ENCODE measurements at places on chromosomes 13 and 19.

- no peak for DNase-seq
Measured at GRCh38 chr19:56312787-56313657, 1.6 kb downstream of the ZSCAN5A start.

DNA sequence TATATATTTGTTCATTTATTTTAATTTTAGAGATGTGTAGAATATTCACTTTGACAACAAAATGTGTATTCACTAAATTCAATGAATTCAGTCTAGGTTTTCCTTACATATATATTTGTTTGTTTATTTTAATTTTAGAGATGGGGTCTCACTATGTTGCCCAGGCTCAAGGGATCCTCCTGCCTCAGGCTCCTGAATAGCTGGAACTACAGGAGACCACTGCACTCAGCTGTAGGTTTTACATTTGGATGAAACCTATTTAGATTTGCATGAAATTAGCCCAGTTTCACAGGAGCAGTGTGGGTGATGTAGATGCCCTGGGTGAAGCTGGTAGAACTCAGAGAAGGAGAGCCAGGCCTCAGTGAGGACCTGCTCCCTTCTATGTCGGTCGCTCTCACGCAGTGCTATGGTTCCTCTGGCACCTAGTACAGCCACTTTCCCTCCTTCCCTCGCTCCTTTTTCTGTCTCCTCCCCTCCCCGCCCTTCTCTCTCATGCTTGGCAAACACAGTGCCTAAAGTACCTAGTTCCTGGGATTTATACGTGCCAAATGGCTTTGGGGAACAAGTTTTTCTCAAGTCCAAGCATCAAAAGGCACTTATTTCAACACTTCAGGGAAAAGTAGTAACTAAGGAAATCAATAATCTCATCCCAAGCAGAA lies 14.7 kb upstream of the HMGB1 start:
- DNase-seq = no peak

DNA sequence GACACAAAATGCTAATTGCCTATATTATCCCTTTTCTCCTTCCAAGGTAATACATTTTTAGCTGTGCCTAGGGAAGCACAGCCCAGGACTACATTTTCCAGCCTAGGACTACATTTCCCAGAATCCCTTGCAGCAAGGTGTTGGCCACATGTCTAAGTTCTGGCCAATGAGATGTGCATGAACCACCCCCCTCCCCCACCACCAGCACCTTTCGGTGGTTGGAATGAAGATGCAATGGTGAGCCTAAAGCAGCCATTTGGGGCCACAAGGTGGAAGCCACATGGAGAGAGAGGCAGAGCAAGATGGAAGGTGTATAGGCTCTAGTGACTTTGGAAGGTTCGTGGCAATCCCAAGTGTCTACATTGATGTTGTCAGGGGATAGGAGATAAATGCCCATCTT lies 16.2 kb downstream of the UNC13A start:
- peak; percentile 66 for DNase-seq

GRCh38 chr13:110443622-110444225 lies 117.8 kb downstream of the RAB20 start:
- DNase-seq = no peak

DNA sequence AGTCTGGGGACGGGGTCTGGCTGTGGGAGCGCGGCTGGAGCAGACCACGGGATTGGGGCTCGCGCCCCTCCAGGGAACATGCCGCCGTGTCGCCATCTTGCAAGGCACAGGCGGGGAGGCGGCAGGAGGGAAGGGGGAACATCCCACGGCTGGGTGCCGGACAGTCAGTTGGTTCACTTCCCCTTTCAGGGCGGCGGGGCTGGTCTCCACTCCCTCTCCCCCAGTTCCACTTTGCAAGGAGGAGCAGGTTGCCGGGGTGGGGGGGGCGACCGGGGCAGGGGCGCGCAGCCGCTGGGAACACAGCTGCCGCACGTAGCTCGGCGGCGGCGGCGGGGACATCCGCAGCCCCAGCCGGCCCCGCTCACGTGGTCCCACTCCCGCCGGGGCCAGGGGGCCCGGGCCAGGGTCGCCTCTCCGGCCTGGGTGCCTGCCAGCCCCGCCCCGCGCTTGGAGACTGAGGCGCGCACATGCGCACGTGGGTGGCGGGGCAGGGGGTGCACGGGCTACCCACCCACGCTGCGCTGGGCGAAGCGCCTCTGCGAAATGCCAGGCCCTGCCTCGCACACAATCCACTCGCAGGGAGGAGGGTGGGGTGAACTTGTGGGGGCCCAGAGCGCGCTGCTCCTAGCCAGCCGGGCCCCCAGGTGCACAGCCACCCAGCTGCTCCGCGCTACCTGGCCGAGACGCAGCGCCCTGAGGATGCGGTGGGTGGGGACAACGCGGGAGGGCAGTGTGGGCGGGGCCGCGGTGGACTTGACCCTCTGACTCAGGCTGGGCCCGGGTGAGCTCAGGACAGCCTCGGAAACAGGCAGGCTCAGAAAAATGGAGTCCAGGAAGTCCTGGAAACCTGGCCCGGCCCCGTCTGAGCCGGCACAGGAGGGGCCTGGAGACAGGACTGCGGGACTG lies 6.4 kb downstream of the KLF16 start:
- peak; percentile 65 for DNase-seq

DNA sequence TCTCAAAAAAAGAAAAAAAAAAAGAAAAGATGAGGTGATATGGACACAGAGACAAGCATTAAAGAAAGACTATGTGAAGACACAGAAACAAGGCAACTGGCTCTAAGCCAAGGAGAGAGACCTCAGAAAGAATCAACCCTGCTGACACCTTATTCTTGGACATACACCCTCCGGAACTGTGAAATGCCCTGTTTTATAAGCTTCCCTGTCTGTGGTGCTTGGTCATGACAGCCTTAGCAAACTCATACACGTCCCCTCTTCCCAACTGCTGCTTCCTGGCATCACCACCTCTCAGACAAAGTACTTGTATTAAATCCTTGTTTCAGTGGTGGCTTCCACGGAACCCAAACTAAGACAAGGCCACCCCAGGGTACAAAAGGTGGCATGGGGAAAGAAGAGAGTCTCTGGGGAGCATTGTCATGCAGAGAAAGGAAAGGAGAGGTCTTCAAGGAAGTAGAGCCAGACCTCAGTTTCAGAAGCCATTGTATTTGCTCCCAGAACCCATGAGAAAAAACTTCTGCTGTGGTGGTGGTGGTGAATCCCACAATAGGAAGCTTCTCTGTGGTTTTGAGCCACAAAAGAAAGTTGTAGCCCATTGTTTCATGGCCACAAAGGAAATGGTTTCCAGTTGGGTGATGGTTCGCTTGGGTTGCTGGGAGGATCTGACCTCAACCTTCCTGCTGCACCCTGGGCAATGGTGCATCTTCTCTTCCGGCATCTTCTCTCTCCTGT lies 16.3 kb upstream of the TSPAN16 start:
- DNase-seq = no peak

DNA sequence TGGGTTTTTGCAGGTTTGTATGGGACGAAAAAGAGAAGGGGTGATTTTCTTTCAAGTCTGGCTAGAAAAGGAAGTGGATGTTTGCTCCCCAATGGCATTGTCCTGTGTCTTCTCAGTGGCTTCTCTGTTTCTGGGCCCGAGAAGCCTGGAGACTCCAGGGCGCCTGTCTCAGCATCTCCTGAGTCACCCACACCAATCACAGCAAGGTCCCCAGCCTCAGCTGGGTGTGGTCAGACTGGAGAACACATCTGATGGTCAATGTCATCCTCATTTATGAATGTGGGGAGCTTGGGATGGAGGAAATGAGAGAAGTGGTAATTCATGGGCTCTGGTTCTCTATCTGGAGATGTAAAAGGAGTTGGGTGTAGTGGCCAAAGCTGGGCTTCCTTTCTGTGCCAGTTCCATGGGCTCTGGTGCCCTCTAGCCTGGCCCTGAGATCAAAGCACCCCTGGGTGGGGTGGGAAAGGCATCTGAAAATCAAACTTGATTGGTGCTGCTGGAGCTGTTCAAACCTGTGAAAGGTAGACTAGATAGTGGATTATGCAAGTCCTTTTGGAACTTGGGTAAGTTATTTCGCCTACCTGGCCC lies 13.4 kb downstream of the RASL11A start:
- no peak for DNase-seq

GRCh38 chr13:112479389-112479788 lies 103.2 kb downstream of the SPACA7 start:
- DNase-seq = no peak

DNA sequence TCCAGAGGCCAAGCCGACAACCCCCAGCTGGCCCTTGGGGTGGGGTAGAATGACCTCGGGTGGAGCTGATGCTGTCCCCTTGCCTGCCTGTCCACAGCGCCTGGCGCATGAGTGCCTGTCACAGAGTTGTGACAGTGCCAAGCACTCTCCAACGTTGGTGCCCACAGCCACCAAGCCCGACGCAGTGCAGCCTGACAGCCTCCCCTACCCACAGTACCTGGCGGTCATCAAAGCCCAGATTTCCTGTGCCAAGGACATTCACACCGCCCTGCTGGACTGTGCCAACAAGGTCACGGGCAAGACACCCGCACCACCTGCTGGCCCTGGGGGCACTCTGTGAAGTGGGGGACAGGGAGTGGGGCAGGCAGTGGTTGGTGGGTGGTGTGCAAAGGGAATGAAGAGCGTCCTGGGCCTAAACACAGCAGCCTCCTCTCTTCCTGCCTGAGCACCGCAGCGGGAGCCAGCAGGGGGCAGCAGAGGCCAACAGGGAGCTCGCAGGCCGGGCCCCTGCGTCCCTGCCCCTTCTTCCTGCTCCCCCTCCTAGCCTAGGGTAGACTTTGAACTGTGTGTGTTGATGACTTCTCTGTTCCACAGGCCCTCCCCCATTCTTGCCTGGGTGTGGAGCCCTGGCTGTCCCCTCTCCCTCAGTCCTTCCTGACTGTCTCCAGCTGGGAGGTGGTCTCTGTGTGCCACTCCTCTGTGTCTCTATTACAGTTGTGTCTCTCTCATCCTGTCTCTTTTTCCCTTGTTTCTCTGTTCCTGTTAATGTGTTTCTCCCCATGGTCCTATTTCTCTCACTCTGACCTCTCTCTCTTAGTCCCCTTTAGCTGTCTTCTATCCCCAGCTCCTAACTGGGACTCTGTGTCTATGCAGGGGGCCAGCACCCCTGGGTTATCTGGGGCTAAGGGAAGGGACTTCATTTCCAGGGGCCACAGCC lies 6.5 kb downstream of the MED29 start:
- DNase-seq = peak; percentile 92

DNA sequence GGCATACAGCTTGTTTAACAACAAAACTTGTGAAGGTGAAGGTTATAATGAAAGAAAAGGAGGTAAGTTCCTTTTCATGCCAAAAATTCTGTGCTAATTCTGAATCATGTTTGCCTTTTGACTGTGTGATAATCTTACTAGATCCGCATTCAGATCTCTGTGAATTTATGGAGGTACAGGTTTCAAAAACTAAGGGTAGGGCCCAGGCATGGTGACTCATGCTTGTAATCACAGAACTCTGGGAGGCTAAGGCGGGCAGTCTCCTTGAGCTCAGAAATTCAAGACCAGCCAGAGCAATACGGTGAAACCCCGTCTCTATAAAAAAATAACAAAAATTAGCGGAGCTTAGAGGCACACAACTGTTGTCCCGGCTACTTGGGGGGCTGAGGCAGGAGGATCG lies 45.9 kb downstream of the PCDH9 start:
- no peak for DNase-seq

DNA sequence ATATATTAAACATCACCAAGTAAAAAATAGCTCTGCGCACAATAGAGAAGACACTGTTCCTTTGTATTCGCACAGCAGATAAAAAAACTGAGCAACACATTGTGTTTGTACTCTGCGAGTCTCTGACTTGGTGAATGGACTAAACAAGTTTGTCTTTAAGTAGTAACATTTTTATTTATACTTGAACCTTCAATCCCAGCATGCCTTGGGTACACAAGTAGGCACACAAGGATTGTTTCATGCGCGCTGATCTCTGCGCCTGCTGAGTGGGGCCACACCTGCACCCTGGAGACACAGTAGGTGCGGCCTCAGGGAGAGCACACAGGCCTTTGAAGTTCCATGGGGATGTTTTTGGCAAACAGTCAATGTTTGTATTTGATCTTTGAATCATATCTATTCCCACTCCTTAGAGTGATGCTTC lies 318.9 kb downstream of the MYO16 start:
- DNase-seq = no peak

DNA sequence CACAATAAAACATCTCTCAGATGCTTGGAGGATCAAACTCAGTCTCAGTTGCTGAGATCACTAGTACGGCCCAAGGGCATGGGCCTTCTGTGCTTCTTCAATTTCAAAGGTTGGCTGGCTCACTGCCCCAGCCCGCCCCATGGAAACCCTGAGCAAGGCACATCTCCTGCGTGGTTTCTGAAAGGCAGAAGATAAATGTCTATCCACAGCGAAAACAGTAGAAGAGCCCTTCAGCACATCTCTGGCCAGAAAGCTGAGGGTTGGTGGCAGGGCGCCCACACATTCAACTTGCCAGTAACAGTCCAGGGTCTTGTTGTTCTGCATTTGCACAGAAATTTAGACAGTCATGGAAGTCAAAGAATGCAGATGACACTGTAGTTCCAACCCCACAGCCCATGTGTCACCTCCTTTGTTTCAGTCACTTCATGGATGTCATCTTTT lies 24.0 kb upstream of the KATNAL1 start:
- no peak for DNase-seq

GRCh38 chr19:42202290-42202880 lies 15.1 kb downstream of the DEDD2 start:
- DNase-seq = no peak

- peak; percentile 35 for DNase-seq
Measured at GRCh38 chr19:10551698-10552301, 8.1 kb downstream of the ATG4D start.

DNA sequence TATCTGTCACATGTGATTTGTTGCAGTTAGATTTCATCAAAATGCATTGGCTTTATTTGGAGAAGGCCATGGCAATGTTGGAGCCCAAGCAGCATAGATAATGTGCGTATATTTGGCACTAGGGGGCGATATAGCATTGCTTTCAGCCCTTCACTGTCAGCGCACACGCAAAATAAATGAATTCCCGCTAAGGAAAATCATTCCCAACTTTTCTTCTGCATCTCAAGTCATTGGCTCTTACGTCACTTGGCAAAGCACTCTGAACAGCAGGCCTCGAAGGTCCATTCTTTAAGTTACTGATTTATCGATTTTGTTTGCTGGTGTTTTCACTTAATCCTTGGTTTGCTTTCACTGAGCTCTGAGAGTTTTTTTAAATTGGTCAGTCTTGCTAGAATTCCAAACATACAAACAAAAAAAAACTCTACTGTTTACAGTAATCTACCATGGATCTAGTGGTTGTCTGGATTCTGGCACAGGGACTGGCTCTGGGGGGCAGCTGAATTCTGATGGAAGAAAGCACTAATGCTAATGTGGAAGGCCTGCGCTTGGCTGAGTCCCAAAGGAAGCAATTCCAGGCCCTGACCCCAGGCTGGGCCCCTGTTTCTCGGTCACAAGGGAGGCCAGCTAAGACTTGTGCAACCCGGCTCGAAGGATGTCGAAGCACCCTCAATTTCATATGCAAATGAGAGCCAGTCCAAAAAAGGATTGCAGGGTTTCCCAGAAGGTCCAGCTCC lies 97.7 kb upstream of the IPO5 start:
- peak; percentile 58 for DNase-seq
